ENCODE measurements at places on chromosomes 12 and 14. TPM values are rescaled to one million over a fixed set of nuclear protein-coding genes. Genes with fewer than 3 reads are reported as not detected.

CISTR gene
- total RNA-seq, result not detected

ZNF740 gene
- 8.6 TPM for total RNA-seq

CLEC1A gene
- total RNA-seq, result not detected

CIROP gene
- total RNA-seq, result not detected

CSRP2 gene
- total RNA-seq, result 23.4 TPM

PAPLN gene
- total RNA-seq, result 1.6 TPM

KRT71 gene
- total RNA-seq, result not detected

COX8C gene
- total RNA-seq, result not detected

CTSG gene
- total RNA-seq, result not detected

PPP4R4 gene
- total RNA-seq, result 0.43 TPM

DDX23 gene
- total RNA-seq, result 64.1 TPM

APOF gene
- not detected for total RNA-seq

ARL6IP4 gene
- total RNA-seq, result 104 TPM

EPYC gene
- total RNA-seq, result not detected

NDRG2 gene
- 1.7 TPM for total RNA-seq

TAS2R8 gene
- not detected for total RNA-seq

MARCHF9 gene
- total RNA-seq, result 1.6 TPM

INHBE gene
- 0.43 TPM for total RNA-seq

PARP11 gene
- total RNA-seq, result 3.3 TPM

CLEC2A gene
- not detected for total RNA-seq

AMDHD1 gene
- total RNA-seq, result 0.14 TPM

Data from placental pericyte (primary cell).